ENCODE measurements at places on chromosomes 3 and 15.

- no peak for DNase-seq
These were observed 215.2 kb upstream of the ADAMTS9 start for GRCh38 chr3:64903006-64903405.

GRCh38 chr15:38229705-38230310, 22.8 kb upstream of the SPRED1 start:
- DNase-seq, result no peak

DNA sequence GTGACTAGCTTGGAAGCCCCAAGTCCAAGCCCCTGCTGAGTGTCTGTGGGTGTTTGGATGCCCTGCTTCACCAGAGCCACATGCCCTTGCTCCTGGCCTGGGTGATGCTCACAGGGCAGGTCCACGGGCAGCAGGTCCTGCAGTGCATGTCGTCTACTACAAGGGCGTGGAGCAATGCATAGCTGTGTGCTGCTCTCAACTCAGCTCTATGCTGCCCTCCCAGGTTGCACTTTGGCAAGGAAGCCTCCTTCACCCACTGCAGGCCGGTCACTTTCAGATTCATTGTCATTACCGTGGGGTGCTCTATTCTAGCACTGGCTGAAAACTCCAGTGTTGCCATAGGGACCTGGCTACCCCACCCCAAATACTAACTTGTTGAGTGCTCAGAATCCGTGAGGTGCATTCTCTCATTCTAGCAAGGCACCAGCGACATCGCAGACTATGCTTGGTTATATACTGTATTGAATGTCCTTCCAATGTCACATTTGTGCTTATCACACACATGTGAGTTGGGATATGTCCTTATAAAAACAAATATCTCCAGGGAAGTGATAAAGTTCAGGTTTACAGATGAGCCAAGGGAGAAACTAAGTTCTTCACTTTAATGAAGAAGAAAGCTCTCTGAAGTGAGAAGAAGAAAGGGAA, 51.8 kb downstream of the GRAMD1C start:
- no peak for DNase-seq

- DNase-seq, result no peak
These were observed 18.5 kb downstream of the GRAMD2A start for GRCh38 chr15:72178976-72179585.

GRCh38 chr3:102200126-102200525, 234.7 kb upstream of the ZPLD1 start:
- no peak for DNase-seq

DNA sequence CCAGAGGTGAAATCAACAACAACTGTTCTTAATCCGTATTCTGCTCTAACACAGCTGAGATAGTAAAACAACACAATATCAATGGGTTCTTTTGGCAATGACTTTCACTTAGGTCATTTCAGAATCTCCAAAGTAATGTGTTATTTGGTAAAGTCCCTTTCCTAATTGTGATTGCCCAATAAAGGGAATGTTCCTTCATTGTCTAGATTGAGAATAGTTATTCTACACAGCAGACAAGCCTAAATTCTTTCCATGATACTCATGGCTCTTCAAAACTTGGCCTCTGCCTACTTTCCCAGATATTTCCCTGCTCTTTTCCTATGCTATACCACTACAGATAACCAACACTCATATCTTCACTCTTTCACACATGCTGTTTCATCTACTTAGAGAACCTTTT, 219.8 kb downstream of the FMN1 start:
- DNase-seq, result no peak

- DNase-seq, result no peak
These were observed 26.2 kb upstream of the HACD2 start for GRCh38 chr3:123611082-123611481.

GRCh38 chr3:140238646-140239314, 303.8 kb downstream of the CLSTN2 start:
- DNase-seq, result no peak

DNA sequence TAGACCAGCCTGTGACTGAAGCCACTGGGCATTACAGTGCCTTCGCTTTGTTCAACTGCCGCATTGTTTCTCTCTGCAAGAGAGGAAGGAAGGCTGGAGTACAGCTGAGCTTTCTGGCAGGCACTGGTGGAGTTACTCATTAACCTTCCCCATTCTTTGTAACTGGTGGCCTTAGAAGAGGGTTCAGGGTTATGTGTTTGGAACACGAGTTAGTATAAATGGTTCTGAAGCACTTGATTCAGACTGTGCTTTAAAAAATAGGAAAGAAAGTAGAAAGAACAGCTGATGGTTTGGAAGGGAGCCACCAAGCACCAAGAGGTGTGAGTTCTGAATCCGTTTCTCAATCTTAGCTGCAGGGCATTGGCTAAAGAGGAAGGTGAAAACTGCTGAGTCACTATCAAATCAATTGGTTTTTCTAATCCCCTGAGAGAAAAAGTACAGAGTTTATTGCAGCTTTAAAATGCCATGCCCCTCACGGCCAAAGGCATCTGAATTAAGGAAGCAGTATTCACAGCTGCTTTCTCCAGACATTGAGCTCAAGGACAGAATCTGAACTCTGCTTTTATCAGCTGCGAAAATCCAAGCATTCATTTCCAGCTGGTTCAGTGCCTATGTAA, 3.6 kb downstream of the HGD start:
- peak; percentile 60 for DNase-seq

DNA sequence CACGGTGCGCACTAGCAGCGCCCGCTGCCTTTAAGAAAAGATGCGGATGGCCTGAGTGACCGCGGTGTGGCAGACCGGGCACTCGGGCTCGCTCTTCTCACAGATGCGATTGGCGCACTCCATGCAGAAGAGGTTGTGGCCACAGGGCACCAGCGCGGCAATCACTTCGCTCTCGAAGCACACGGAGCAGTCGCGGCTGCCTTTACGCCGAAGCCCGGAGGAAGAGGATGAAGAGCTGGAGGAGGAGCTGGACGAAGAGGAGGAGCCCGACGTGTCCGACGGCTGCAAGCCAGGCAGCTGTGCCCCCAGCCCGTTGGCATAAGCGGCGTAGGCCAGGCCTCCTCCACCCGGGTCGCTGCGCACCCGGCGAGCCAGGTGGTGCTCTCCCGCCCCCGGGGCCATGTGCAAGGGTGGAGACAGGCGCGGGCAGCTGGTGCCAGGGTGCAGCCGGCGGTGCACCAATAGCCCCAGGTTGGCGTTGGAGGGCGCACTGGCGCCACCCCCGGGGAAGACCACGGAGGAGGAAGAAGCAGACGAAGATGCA, 2.6 kb downstream of the MEX3B start:
- DNase-seq, result no peak

DNA sequence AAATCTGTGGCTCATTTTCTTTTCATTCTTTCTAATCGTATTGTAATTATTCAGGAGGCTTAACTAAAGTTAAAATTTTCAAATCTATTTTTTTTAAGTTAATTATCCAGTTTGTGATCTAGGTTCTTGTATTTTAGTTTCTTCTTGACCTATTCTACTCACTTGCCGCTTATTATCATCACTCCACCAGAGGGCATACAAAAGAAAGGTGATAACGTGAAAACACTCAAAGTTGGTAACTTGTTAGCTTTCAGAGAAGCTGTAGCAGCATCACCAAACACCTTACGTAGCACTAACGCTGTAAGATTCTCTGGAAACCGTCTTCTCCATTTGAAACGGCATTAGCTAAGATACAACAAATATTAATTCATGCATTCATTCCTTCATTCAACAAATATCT, 4.8 kb downstream of the GNB4 start:
- peak; percentile 52 for DNase-seq

- DNase-seq, result no peak
These were observed 5.0 kb downstream of the MEX3B start for GRCh38 chr15:82040862-82041261.

DNA sequence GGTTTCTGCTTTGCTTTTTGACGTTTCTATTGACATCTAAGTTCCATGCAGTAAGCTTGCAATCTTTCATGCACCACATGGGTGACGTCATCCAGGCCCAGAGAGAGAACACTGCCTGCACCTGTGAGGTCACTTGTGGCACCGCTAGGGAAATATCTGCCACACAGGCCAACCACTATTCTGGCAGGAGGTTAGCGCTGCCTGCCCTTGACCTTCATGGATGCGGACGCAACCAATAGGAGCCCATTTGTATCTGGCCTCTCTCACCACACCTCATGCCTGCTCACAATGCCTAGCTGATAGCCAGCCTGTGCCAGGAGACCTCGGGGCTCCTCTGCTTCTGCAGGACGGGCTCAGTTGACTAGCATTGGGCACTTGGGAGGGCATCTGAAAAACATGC, 55.8 kb upstream of the PRR23E start:
- DNase-seq, result no peak

GRCh38 chr3:71902258-71903111, 117.5 kb upstream of the PROK2 start:
- no peak for DNase-seq

DNA sequence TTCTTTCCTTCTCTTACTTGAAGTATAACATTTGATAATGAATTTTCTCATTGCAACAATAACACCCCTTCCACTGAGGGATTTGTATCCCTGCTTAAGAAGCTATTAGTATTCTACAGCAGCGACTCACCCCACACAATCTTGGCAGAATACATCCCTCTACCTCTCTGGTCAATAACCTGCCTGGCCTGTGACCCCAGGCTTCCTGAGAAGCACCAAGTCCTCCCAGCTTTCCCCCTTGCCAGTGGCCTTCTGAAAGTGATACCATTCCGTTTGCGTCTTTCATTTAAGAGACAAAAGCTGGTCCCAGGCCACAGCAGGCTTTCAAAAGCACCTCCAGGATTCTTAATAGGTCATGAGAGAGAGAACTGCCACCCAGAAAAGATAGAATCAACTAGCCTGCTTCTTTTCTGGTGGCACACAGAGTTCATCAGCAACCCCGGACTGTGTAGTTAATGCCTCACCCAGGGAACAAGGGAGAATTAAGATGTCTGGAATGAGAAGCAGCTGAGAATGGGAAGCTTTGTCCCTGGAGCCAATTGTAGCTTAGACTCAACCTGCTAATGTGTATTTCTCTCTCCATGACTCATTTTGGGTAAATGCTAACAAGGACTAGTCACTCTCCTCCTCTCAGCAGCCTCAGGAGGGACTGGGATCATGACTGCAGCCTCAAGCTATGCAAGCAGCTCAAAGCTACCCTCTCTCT, 101.0 kb upstream of the CPNE4 start:
- DNase-seq, result peak; percentile 78

DNA sequence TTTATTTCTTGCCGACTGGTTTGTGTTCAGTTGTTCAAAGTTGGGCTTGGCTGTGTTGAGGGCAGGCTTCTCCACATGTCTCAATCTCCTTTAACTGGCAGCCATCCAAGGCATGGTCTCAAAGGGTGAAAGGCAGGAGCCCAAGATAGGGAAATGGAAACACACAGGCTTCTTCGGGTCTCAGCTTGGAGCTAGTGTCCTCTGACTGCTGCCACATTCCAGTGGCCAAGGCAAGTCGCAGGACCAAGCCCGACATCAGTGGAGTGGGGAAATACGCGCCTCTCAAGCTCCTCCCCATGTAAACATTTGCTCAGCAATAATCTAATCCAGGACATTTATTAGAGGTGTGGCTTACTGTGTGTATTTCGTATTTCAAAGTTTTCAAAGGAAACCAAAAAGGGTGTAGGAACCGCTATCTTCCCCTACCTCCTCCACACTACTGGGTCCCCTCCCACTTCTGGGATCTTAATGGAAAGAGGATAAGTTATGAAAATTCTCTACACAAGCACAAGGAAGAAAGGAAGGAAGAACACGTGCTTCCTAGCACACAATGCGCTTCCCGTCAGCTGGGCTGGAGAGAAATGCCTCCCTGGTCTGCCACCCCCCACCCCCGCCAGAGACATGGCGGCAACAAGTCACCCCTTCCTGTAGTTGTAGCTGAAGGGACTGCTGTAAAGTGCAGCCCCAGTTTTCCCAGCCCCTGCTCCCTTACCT, 181.7 kb downstream of the FAM43A start:
- peak; percentile 85 for DNase-seq

DNA sequence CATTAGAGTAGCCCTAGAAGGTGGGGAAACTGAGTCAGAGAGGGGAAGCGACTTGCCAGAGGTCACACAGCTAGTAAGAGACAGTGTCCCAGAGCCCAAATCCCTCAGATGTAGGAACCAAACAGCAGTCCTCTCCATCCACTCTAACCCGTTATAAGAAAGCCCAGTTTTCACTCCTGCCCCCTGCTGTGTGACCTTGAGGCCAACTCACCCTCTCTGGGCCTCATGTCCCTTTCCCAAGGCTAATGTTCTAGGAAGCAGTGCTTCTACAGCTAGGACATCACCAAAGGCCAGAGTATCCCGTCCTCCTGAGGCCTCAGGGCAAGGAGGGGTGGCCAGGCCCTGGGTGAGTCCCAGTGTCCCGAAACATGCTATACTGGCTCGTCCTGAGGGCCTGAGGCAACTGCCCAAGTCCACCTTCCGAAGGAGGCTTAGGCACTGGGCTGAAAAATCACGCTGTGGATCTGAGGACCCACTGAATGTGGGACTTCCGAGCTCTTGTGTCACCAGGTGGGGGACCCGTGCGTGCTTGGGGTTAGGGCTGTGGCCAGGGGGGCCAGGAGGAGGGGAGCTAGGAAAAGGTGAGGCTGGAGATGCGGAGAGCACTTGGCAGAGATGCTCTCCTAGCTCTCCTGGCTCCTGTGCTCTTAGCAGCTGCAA, 109.2 kb upstream of the SLC6A11 start:
- DNase-seq, result no peak

GRCh38 chr3:48655606-48656005, 7.1 kb downstream of the CELSR3 start:
- no peak for DNase-seq

DNA sequence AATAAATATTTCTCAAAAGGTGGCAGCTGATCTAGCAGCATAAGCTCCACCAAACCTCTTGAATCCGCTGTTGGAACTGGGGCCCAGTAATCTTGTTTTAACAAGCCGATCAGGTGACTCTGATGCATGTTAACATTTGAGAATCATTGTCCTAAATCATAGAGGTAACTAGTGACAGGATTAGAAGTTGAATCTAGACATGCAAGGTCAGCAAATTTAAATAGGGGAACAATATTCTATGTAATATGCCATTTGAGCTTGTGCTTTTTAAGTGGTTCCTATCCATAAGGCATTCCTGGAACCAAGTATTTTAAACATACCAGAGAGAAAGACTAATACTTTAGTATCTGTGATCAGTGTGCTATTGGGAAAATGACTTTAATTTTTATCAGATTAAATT, 412.8 kb downstream of the PYDC2 start:
- no peak for DNase-seq

DNA sequence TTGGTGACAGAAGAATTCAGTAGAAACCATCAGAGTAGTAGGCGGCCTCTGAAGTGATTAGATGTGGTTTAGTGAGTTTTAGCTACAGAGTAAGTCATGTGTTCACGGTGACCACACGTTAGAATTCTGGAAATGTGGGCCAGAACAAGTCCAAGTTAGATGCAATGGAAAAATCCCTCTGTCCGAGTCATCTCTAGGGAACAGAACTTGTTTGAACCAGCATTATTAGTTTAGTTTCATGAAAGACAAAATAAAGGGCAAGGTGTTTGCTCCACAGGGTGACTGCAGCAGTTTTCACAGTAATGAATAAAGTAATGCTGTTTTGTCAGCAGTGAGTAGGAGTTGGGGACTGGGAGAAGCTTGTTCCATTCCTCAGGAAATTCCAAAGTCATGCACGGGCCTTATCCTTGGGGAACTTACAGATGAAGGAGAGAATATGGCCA, 100.2 kb downstream of the CGNL1 start:
- no peak for DNase-seq

GRCh38 chr3:171646357-171647133, 163.7 kb downstream of the PLD1 start:
- DNase-seq, result peak; percentile 55

Measured in kidney capillary endothelial cell (primary cell).